NCI-H2171 treated with DMSO at 0.1 percent for 48 hours (cell line): ENCODE measurements at places on chromosomes 1 and 21.

- DNase-seq: no peak
These were observed 44.4 kb downstream of the GFI1 start for GRCh38 chr1:92442351-92442750.

DNA sequence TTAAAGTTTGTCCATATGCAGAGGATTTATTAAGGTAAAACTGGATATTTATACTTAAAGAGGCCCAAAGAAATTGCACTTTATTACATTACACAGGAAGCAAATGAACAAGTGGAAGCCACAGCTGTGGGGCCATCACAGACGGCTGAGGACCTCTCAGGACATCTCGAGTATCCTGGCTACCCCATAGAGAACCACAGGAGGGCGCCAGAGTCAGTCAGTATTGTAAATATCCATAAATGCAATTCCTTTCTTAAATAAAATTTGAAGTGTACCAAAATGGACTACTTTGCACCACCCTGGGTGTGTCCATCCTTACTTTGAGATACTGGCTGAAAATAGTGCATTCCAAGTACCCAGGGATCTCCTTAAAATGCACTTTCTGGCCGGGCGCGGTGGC, 257.2 kb downstream of the MRPL39 start:
- no peak for DNase-seq

DNA sequence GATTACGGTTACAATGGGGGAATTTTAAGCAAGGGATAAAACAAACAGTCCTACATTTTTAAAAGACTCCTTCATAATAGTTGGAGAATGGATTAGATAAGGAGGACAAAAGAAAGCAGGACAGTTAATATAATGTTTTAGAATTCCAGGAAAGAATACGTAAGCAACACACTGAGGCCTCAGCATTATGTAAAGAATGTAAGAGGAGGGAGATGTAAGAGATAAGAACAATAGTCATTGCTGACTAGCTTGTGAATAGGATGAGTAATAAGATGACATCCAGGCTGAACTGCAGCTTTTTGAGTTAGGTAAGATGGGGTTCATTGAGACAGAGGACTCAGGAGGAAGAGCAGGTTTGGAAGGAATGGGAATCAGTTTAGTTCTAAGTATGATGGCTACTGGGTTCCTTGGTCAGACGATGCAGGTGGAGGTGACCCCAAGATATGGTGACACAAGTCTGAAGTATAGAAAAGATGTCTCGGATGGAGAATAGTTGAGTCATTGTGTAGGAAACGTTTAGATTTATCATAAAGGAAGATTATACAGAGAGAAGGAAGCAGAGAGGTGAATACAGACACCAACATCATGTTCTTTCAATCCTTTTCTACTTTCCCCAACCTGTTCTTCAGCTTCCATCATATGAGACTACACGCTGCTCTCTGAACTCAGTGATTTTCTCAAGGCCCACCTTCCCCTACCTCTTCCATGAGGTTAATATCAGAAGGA, 372.8 kb downstream of the PTBP2 start:
- DNase-seq: no peak

DNA sequence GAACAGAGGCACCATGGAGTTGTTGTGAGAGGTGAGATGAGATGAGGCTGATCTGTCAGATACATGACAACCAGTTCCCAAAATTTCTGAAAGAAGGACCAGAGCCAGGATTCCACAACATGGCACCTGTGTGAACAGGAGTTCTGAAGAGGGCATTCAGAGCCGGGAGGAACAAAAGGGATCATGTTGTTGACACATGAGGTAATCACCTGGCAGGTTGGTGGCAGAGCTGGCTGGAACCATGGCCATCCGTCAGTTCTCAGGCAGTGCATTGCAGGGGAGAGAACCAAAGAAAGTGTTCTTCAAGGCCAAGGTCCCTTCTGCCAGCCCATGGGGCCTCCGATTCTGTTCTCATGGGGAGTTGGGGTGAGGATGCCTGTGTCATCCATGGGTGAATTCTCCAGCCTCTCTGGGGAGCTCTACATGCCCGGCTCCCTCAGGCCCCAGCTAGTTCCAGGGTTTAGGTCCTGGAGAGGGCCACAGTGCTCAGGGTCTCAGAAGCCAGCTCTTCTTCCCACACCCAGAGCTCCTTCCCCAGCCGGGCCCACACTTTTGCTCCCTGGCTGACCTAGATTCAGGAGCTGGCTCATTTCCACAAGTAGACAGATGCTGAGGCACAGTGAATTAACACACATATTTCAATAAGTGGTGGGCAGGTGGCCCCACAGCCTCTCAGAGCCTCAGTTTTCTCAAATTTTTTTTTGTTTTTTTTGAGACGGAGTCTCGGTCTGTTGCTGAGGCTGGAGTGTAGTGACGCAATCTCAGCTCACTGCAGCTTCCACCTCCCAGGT, 49.1 kb upstream of the CTPS1 start:
- peak; percentile 91 for DNase-seq

DNA sequence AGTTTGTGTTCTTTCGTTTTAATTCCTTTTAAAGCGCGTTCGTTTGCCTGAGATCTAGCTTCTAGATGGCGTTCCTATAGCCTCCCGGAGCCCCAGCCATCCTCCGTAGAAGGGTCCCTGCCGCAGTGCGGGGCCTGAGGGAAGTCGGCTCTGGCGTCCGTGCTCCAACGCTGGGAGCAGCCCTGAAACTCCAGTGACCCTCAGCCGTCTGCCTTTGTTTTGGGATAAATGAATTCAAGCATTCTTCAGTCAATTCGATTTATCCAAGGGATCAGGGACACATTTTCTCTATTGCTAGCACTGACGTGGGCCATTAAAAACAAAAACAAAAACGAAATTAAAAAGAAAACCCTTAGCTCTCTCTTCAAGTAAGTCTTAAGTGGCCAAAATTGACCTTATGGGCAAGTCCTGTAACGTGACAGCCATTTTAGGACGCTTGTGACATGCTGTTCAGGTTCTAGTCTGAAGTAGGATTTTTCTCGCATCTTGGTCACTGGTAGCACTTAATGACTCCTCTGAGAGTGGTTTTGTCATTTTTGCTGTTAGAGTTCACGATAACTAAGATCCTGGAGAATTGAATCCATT, 742 bp upstream of the HSPA13 start:
- peak; percentile 34 for DNase-seq

DNA sequence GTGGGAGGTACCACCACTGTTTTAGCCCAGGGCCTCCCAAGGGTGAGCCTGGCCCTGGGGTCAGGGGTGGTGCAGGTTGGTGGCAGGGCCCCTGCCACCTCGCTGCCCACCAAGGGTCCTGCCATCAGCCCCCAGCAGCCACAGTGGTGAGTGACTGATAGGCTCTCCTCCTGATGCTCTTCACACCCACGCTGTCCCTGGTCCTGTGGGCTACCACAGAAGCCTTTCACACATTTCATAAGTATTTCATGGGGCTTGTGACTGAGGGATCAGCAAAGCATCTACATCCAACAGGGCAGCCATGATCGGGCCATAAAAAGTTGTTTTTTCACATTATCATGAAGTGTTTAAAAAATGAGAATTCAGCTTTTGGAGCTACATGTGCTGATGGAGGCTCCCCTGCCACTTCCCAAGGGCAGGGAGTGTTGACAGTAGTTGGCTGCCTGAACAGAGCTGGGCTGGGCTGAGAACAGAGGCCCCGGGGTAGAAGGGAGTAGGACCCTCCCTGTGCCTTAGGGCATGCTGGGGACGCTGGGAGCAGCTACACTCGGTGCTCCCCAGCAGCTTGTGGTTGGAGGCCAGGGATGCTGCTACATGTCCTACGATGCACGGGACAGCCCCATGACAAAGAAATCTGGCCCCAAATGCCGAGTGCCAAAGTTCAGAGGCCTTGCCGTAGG, 73.1 kb upstream of the TMEM51 start:
- no peak for DNase-seq

DNA sequence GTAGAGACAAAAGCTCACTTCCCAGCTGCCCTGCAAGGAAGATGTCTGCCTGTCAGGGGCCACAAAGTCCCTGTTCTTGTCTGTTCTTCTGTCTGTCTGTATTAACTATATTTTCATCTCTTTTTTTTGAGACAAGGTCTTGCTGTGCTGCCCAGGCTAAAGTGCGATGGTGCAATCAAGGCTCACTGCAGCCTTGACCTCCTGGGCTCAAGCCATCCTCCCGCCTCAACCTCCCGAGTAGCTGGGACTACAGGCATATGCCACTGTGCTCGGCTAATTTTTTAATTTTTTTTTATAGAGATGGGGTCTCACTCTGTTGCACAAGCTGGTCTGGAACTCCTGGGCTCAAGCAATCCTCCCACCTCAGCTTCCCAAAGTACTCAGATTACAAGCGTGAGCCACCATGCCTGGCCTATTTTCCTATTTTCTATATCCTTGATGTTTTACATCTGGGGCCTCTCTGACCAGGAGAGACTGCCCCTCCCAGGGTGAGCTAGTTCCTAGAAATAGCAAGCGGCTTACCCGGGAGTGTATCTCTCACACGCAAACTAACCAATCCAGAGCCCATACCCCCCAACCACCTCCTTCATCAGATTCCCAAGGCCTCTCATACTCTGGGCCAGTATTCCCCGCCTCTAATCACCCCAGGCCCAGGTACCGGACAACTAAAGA, 5.4 kb upstream of the KLHDC7A start:
- no peak for DNase-seq

DNA sequence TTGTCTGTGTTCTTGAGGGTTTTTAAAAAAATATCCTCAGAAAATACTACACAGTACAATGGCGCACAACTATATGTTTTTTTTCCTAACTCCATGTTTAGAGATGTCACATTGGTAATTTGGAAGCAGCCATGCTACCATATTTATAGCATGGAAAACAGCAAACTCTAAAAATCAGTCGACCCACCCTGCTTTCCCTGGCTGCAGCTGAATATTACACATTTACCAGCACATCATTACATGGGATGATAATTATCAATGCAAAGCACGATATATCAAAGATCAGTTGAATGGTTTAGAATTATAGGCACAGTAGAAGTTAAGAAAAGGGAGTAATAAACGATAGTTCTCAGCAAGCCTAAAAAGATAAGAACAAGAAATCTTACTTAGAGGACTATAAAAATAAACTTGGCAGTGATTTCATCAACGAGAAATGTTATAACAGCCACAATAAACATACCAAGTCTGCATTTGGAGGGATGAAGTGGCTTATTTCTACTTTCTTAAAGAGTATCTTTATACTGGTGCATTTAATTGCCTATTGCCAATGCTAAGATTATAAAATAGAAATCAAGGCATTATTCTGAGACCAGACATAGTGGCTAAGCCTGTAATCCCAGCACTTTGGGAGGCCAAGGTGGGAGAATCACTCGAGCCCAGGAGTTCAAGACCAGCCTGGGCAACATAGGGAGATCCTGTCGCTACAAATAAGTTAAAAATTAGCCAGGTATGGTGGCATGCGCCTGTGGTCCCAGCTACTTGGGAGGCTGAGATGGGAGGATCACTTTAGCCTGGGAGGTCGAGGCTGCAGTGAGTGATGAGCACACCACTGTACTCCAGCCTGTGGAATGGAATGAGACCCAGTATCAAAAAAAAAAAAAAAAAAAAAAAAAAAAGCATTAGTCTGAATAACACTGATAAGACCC, 43.4 kb downstream of the WDR64 start:
- DNase-seq: no peak

GRCh38 chr1:221782477-221782876, 40.6 kb upstream of the DUSP10 start:
- no peak for DNase-seq

DNA sequence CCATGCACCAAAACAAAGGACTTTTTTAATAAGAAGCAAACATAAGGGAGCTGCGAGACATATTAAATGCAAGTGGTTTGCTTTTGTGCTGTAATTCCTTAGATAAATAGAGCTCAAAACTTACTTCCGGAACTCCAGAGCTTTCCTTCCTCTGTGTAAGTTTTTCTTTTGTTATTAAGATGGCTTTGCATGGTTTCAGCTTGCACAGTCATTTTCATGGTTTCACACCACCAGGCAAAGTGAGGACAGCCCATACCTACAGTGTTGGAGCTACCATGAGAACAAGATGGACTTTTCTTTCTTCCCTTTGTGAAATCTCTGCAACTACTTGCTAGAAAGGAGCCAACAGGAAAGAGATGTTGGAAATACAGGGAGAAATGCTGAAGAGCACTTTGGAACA, 368.0 kb downstream of the SETD4 start:
- no peak for DNase-seq

GRCh38 chr21:24298040-24298439, 1309.2 kb downstream of the MRPL39 start:
- DNase-seq: no peak

DNA sequence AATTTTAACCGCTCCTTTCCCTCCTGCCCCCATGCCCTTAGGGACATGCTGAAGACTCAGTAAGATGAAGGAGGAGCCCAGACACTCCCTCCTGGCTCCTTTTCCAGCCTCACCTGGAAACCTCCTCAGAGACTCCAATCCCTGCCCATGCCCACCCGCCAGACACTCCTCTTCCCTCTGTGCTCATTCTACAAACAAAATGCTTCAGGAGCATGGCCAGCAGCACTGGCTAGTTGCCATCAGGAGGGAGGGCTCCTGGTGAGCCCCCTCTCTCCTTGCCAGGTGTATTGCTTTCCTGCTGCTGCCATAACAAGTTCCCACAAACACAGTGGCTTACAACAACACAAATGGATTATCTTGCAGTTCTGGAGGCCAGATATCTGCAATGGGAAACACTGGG, 126.1 kb downstream of the PSMG1 start:
- peak; percentile 58 for DNase-seq

DNA sequence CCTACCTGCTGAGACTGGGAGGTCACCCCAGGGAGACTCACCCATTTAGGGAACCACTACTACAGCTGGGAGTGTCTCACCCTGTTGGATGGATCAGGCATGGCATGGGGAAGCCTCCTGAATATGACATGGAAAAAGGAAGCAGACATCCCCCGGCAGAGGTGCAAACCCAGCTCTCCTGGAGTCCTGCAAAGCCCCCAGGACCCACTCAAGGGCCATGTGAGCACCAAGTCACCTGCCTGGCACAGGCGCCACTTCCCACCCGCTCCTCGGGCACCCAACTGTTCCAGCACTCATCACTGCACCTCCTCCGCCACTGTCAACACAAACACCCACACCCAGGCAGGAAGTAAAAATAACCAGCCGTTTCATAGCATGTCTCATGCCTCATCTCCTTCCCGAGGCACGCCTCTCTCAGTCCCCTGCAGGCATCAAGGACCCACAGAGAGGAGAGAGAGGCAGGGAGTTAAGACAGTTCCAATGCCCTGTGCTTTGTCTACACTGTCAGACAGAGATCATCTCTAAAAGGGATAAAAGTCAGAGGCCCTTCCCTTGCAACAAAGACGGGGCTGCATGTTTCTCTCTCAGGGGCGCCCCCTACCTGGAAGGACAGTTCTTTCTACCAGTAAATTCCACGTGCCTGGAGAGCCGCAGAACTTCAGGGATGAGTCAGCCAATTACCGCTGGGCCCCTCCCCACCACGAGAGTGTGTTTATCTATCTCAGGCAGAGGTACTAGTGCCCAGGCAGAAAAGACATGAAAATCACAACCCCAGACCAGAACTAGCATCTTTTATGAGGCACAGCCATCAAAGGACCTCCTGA, 150.1 kb upstream of the SOD1 start:
- no peak for DNase-seq

DNA sequence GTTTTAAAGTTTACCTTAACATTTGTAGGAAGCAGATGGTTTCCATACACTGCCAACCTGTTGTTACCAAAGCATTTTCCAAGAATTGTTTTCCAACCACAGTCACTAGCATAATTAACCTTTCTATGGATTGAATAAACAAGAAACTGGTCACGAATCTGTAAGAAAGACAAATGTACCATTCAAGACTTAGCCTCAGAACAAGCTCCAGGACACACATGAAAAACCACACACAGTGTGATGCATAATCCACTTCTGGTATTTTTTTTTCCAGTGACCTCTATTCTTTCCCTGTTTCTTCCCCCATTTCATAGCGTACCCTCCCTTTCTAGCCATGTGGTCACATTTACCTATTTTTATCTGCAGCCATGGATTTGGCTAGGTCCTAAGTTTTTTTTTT, 29.6 kb upstream of the C1orf87 start:
- peak; percentile 16 for DNase-seq

- no peak for DNase-seq
These were observed 13.2 kb downstream of the MX2 start for GRCh38 chr21:41374867-41375533.
